ENCODE measurements at places on chromosomes 2 and 18.

GRCh38 chr2:9754532-9754887 lies 88.8 kb upstream of the TAF1B start:
- no peak for DNase-seq

DNA sequence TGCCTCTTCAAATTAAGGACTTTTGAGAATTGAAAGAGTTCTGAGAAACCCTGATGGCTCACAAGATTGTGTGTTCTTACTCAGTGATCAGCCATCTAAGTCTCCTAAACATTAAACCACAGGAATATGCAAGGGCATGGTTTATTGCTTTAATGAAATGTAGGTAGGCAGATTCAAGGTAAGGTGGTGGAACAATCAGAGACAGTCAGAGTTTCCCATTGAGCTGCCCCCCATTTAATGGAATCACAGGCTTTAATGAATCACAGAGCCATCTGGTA lies 107.8 kb upstream of the LRATD1 start:
- DNase-seq: no peak

DNA sequence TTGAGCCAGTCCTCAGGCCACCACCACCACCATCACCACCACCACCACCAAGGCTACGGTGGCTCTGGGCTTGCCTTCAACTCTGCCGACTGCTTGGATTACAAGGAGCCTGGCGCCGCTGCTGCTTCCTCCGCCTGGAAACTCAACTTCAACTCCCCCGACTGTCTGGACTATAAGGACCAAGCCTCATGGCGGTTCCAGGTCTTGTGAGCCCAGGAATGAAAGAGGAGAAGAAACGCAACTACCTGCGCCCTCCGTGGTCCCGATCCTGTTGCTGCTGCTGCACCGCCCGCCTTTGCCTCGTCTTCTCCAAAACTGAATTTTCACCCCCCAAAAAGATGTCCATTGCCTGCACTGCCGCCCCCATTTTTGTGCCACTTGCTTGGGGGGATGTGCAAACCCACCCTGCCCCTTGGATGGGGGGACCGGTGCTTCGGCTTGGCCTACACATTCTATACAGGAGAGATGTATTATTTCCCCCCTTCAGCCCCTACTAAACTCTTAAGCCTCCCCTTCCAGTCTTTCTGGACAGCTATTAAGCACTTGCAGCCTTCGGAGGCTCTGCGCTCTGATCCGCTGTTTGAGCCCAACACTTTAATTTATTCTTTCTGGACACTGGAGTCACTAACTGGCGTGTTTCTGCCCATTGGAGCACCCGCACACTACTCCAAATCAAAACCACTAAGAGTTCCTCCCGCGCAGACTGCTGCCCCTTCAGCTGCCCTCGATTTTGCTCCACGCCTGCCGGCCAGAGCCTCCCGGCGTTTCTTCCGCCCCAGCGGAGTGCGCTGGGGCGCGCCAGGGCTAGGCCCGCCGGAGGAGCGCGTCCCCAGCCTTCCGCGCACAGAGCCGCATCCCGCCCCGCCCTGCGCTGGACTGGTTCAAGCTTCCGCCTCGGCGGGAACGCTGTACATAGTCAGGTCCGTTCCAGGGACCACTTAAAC lies 5.7 kb downstream of the OTX1 start:
- DNase-seq: peak; percentile 33

- DNase-seq: no peak
Measured at GRCh38 chr2:176984987-176985386, 227.6 kb upstream of the HNRNPA3 start.

GRCh38 chr2:202378001-202378400 lies 1.9 kb downstream of the BMPR2 start:
- DNase-seq: no peak

GRCh38 chr2:24820598-24821432 lies 27.6 kb downstream of the CENPO start:
- peak; percentile 11 for DNase-seq

DNA sequence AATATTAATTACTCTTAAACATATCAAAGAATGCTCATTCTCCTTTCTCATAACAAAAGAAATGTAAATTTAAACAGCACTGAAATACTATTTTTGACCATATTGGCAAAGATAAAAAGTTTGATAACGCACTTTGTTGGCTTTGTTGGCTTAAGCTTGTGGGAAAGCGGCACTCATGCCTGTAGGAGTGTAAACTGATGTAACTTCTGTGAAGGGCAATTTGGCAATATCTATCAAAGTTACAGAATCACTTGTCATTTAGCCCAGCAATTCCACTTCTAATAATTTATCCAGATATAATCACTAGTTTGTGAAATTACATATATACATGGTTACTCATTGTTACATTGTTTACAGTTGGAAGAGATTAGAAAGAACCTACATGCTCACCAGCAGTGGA lies 311.8 kb upstream of the STON1 start:
- no peak for DNase-seq

All from activated CD4-positive, alpha-beta memory T cell treated with anti-CD3 and anti-CD28 coated beads, Interleukin-2, amount 10 ng/mL, durations not matched to agents 7 days and 5 days (primary cell).